ENCODE measurements at places on chromosomes 2 and 18. TPM values are rescaled to one million over a fixed set of nuclear protein-coding genes. Genes with fewer than 3 reads are reported as not detected.

DNA sequence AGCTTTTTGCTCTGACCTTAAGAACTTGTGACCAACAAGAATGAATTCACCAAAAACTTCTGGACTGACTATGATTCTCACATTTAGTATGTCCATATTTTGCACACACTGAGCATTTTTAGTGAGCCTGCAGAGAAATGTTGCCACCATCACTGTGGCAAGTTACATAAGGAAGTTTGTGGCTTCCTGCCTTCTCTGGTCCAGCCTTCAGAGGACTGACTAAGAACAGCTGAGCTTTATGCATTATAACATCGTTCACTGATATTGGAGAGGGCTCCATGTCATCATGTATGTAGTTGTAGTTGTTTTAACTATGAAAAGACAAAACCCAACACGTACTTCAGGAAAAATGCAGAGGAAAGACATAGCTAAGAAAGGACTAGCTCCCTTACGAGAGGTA, 218.0 kb upstream of the CRIM1 start:
- DNase-seq, result no peak

DNA sequence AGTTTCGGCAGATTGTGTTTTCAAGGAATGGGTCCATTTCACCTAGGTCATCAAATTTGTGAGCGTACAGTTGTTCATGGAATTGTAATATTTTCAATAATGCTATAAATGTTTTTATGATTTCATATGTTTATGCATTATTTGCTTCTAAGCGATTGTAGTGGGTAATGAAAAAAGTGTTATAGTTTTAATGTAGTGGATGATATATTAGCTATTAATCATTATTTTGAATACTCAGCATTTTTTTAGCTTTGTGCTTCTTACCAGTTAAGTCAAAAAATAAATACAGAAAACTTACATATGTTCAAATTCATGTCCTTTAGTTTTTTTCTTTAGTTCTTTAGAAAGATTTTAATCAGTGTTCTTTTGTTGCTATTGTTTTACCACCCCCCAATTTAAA, 677.0 kb downstream of the STK39 start:
- DNase-seq, result no peak

The COLEC12 gene
- 7.4 TPM for total RNA-seq

DNA sequence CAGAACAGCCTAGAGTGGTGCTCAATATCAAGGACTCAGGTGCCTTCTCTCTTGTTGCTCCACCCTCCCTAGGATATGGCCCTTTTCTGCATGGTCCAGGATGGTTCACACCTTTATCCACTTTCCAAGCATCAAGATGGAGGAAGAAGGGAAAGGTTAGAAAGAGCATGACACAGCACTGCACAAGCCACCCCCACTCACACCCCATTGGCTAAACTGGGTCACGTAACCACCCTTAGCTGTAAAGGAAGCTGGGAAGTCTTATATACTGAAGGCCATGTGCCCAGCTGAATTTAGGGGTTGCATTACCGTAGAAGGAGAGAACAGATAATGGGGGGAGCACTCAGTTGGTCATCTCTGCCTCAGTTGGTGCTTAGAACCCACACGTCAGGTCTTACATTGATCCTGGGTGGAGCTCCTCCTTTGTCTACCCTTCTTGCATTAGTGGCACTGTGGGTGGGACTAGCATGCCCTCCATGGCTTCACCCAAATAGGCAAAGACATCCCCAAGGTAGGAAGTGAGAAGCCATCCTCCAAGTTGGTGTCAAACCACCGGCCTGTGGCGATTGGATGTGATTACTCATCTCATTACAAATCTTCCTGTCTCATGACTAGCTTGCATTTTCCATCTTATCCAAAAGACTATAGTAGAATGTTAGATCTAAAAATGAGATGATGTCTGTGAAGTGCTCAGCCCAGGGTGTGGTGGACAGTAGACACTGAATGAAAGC, 248.5 kb downstream of the HAUS1 start:
- DNase-seq, result no peak

The MAP2 gene
- 11.4 TPM for total RNA-seq

GRCh38 chr2:81437456-81438000, 1133.0 kb upstream of the LRRTM1 start:
- no peak for DNase-seq

- DNase-seq, result peak; percentile 87
Measured at GRCh38 chr2:176729706-176730569, 460.7 kb downstream of the MTX2 start.
